ENCODE measurements at places on chromosomes 5 and 9.

GRCh38 chr9:137082222-137082924, 4.4 kb upstream of the MAN1B1 start:
- DNase-seq, result no peak

DNA sequence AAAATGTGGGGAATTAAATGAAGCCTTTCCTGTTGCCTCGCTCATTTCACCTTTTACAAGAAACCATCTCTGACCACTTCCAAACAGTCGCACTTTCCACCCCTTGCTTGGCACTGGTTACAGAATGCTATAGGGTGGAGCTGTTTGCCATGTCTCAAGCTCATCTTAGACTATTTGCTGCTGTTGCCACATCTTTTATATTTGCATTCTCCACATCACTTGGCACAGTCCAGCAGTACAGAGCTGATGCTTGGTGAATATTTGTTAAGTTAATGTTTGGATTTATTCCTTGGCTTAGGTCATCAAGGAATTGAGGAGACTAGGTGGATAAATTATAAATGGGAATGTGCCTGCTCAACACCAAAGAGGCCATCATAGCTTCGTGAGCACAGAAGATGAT, 53.2 kb downstream of the GNA14 start:
- DNase-seq, result no peak

GRCh38 chr5:14441641-14442040, 140.0 kb upstream of the OTULINL start:
- DNase-seq, result no peak

DNA sequence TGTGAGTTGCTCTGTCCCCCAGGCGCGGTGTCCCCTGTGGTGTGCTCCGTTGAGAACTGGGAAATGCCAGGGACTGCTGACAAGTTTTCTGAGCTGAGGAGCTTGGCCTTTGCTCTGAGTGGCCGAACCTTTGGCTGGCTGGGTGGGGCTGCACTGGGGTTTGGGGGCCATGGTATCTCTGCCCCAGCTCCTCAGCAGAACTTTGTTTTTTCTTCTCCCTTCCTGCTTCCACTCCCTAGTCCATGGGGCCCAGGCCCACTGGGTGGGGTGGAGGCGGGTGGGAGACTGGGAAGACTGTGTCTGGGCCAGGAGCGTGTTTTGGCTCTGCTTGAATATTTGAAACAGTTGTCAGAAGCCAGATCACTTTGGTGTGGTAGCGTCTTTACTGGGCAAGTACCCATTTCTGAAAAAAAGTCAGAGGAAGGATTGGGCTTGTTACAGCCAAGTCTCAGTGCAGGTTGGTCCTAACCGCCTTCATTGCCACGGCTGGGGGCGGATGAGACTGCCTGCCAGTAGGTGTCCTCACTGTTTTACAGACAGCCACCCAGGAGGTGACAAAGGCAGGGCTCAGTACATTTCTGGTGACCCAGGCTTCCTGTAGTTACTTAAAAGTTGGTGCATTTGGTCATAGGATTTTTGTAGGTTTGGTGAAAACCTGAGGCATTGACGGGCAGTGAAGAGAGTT, 92.7 kb downstream of the DAB2IP start:
- peak; percentile 55 for DNase-seq

DNA sequence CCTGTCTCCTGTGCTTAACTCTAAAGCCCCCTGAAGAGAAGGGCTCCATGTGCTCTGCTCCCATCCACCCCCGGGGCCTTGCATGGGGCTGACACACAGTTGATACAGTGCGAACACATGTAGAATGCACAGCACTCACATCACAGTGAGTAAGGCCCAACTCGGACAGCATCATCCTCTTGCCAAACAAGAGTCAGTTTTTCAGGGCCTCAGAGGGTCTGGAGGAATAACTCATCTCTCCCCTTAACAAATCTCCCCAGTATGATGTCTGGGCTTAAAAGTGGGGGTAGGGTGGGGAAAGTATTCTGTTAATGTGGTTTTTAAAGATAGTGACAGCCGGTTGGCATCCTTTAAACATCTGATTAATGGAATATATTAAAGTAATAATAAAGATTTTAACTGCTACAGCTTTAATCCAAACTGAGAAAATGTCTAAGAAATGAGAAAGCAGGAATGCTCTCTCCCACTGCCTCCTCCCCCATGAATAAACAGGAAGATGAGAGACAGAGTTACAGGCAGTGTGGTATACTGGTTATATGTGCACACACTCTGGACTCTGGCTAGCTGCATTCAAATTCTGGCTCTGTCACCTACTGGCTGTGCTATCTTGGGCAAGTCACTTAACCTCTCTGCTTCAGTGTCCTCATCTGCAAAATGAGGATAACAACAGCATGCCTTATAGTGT, 22.5 kb downstream of the APBA1 start:
- DNase-seq, result no peak

DNA sequence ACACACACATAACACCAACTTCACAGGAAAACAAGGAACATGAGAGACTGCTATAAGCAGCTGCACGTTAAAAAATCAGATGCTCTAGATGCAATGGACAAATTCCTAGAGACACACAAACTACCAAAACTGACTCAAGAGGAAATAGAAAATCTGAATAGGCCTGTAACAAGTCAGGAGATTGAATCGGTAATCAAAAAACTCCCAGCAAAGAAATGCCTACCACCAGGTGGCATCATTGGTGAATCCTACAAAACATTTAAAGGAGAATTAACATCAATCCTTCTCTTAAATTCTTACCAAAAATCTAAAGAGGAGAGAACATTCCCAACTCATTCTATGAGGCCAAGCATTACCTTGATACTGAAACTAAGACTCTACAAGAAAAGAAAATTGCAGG, 54.9 kb downstream of the NDST1 start:
- DNase-seq, result peak; percentile 42

- no peak for DNase-seq
Observed at GRCh38 chr9:105244734-105245028, 230 bp downstream of the SLC44A1 start.

Measured in T-helper 2 cell (primary cell).